ENCODE measurements at places on chromosomes 6 and 20.

DNA sequence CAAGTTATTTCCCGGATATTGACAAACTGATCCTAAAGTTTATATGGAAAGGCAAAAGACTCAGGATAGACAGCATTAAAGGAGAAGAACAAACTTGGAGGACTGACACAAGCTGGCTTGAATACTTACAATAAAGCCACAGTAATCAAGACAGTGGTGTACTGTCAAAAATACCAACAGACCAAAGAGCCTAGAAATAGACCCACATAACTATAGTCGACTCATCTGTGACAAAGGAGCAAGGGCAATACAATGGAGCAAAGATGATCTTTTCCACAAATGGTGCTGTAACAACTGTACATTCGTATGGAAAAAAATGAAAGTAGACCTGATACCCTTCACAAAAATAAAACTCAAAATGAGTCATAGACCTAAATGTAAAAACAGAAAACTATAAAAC is 46.0 kb downstream of the ABHD12 start:
- DNase-seq: no peak

- DNase-seq: no peak
These were observed 444.6 kb downstream of the KIF16B start for GRCh38 chr20:16128538-16129106.

GRCh38 chr6:129006724-129007514 is 124.0 kb downstream of the LAMA2 start:
- no peak for DNase-seq

DNA sequence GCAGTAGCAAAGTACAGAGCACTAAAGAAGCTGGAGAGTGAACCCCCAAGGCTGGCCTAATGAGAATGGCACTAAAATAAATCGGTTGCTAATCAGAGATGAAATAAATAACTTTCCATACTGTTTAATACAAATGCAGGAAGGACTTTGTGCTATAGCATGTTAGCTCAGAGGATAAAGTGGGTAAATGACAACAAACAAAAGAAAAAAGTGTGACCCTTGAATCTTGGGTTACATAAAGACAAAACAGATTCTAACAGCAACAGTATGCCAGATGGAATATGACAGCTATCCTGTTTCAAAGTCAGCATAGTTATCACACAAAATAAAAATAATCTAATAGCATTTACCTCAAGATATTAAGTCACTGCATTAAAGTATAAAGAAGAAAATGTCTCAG is 622.7 kb downstream of the PHF3 start:
- no peak for DNase-seq

- DNase-seq: no peak
These were observed 24.6 kb downstream of the RIN2 start for GRCh38 chr20:19782669-19783068.

DNA sequence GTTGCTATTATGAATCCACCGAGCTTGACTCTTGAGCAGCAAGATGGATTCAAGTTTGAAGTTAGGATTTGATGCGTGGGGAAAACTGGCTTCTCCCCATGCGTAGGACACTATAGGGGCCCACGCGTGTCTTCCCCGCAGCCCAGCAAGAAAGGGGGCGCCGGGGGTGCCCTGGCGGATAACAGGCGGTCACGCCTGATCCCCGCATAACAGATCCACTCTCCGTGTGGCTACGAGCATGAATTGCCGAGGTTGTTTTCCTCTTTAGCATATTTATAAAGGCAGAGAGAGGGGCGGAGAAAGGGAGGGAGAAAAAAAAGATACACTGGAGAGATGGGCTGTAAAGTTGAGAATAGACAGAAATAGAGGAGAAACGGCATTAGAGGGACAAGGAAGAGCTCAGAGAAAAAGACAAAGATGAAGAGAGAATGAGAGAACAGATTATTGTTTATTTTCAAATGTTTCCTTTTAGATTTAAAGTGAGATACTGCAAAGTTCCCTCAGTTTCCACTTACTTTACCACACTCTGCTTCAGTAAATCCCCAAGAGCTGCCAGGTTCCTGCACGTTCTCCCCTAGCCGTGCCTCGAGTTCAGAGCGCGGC is 32.0 kb downstream of the TFAP2A start:
- no peak for DNase-seq

DNA sequence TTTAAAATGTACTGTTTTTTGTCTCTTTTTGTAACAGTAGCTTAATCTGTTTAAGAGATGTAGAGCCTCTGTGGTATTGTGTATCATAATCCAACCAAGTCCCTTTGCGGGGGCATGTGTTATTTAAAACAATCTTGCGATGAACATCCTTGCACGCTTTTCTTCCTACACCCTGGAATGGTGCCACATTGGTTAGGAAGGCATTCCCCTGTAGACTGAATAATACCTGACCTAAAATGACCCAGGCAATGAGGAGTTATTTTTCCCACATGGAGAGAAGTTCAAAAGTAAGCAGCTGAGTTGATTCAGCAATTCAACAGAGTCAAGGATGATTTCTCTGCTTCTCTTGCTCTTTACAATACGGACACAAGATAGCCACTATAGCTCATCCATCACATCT is 142.0 kb upstream of the PMEPA1 start:
- DNase-seq: no peak

GRCh38 chr6:126574301-126574700 is 234.4 kb downstream of the CENPW start:
- DNase-seq: no peak

DNA sequence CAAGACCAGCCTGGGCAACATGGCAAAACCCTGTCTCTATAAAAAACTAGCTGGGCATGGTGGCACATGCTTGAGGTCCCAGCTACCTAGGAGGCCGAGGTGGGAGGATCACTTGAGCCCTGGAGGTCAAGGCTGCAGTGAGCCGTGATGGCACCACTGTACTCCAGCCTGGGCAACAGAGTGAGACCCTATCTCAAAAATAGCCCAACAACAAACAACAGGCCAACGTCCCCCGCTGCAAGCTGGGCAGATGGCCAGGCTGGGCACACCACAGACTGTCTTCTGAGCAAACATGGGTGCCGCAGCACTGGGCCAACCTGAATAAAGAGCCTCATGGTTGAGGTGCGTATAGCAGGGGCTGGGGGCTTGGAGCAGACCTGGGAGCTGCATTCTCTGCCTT is 46.6 kb upstream of the SRF start:
- DNase-seq: no peak

- no peak for DNase-seq
These were observed 10.8 kb downstream of the DDX27 start for GRCh38 chr20:49230021-49230420.

GRCh38 chr20:38883081-38883980 is 42.9 kb upstream of the FAM83D start:
- no peak for DNase-seq

DNA sequence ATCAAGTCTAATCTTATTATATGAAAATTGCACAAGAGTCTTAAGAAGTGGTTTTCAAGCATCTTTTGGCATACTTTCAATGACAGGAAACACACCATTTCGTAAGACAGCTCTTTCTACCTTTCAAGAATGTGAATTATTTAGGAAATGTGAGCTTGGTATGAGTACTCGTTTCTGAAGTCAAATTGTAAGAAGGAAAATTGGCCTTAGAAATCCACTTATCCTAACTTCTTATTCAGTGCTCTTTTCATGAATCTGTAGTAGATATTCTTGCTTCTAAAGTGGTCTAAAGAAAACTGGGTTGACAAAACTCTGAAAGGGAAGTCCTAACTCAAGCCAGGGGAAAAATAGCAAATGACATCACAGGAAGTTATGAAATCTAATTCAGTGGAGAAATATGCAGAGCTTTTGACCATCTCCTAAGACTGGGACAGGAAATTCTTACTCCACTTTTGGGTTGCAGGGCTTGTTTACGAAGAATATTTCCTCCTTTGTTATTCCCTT is 38.5 kb upstream of the OGFRL1 start:
- no peak for DNase-seq

GRCh38 chr6:35264550-35265274 is 5.2 kb downstream of the ZNF76 start:
- no peak for DNase-seq

DNA sequence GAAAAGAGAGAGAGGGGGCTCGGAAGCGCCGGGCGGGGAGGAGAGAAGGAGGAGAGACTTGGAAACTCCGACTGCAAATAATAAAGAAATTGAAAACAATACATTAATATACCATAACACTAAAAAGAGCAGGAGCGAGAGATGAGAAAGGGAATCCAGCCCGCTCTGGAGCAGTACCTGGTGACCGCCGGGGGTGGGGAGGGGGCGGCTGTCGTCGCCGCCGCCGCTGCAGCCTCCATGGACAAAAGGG is 338 bp downstream of the E2F3 start:
- DNase-seq: no peak

DNA sequence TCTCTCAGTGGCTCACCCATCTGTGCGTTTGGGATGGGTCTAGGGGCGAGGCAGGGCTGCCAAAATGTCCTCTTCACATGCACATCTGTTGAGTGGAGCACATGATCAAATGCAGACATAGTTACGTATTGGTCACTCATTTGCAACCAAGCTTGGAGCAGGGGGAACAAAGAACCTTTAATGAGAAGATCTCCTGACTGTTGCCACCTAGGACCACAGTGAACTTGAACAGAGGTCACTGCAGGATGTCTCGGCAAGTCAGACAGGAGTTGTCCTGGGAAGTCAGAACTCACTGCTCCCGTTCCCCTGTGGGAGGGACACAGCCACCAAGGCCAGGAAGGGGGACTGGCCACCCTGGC is 73.4 kb downstream of the SSR1 start:
- DNase-seq: no peak

DNA sequence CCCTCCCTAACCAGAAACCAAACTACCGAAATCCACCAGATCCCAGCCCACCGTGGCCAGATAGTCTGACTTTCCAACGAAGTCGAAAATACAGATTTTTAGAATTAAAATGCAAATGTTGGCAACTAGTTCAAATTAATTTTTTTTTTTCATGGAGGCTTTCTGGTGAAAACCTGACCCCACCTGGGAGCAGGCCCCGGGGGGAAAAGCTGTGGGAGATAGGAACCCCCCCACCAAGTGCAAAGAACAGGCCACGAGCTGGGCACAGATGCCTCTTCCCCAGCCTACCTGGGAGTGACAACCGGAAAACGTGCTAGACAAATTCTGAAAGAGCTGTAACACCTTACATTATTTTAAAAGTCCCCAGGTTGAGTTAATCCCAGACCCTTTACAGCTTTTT is 333.8 kb downstream of the PREX1 start:
- no peak for DNase-seq

DNA sequence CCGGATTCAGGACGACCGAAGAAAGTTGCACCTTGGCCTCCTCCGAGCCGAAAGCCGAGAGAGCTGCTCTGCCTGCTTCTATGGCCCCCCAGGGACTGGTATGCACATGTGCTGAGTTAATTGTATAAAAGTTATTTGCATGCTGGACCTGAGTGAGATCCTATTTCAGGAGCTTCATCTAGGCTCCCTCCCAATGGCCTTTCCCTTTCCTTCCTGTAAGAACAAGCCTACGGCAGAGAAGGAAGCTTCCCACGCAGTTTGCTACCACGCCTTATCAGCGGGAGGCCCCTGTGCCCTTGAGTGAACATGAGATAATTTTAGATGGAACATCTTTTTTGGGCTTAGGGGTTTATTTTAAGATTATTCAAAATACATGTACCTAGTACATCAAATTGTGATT is 65.9 kb downstream of the RIN2 start:
- no peak for DNase-seq

GRCh38 chr6:145349950-145350510 is 385.3 kb downstream of the EPM2A start:
- no peak for DNase-seq

GRCh38 chr6:149445573-149445972 is 39.2 kb downstream of the ZC3H12D start:
- peak; percentile 64 for DNase-seq

DNA sequence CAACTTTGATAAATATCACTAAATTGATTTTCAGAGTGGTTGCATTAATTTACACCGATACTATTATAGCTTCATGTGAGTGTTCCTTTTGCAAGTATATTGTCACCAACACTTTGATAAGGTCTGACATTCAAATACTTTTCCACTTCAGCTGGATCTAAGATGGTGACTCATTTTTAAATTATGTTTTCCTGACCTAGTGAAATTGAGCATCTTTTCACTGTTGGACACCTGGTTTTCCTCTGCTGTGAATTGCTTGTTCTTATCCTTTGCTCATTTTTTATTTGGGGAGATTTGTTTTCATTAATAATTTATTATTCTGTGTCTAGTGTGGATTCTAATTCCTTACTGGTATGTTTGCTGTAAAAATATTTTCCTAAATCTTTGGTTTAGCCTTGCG is 85.2 kb upstream of the PRDM1 start:
- no peak for DNase-seq

- DNase-seq: no peak
These were observed 123.6 kb upstream of the LRFN2 start for GRCh38 chr6:40710626-40711330.

DNA sequence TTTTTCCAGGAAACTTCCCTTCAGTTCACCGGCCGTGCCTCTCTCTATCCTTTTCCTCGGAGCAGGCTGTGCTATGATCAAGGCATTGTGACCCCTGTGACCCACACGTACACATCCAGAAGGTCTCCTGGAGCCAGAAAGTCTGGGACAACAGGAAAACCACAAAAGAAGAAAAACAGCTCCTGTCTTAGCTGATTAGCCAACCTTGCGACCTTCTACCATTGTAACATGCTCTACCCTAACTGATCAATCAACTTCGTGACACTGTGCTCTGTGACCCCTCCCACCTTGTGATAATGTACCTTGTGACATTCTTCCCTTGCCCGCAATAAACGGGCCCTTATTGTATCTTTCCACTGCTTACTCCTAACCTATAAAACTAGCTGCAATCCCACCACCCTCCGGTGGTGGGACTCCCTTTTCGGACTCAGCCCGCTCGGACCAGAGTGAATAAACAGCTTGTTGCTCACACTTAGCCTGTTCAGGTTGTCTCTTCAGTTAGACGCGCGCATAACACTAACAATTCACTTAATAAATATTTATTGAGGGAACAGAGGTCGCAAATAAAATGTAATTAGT is 24.2 kb downstream of the ZNF311 start:
- DNase-seq: peak; percentile 67

- no peak for DNase-seq
These were observed 22.2 kb upstream of the MRPS10 start for GRCh38 chr6:42239736-42240375.

- no peak for DNase-seq
These were observed at the start of gene TULP1 for GRCh38 chr6:35512740-35513139. TULP1 (minus strand) TSS chr6:35512896; CDS start chr6:35512858, 38 bp downstream.

DNA sequence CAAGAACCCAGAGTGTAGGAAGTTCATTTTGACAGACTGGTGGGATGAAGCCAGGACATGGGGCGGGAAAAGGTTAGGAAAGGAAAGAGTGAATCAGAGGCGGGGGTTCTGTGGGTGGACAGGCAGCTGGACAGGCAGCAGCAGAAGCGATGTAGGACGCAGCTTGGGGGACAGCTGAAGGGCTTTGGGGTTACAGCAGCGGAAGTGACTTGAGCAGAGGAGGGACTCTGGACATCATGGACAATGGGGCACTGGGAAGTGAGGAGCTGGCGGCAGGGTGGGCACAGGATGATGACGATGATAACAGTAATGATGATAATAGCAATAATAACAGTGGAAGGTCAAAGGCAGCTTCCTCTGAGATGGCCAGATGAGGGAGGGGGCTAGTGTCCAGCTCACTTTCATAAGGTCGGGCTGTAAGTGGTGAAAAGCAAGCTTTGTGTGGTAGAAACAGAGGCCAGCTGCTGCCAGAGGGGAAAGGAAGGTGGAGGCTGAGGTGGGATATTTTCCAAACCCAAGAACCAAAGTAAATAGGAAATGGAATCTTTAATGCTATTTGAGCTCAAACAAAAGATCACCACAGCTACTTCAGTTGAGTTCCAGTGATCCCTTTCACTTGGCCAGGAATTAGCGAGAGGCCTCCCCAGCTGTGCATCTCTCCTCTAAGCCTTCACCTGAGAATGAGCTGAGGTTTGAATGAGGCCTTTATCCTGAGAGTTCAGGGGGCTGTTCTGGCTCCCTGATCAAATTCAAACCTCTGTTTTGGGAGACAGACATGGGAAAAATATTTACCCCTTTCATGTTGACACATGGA is 433.5 kb downstream of the DHX35 start:
- DNase-seq: no peak

Data from testis (tissue), 5 donors.